ENCODE measurements at places on chromosomes 7 and 10.
A peak's percentile ranks its signal among the peaks of the same experiment; 100 is the strongest.

DNA sequence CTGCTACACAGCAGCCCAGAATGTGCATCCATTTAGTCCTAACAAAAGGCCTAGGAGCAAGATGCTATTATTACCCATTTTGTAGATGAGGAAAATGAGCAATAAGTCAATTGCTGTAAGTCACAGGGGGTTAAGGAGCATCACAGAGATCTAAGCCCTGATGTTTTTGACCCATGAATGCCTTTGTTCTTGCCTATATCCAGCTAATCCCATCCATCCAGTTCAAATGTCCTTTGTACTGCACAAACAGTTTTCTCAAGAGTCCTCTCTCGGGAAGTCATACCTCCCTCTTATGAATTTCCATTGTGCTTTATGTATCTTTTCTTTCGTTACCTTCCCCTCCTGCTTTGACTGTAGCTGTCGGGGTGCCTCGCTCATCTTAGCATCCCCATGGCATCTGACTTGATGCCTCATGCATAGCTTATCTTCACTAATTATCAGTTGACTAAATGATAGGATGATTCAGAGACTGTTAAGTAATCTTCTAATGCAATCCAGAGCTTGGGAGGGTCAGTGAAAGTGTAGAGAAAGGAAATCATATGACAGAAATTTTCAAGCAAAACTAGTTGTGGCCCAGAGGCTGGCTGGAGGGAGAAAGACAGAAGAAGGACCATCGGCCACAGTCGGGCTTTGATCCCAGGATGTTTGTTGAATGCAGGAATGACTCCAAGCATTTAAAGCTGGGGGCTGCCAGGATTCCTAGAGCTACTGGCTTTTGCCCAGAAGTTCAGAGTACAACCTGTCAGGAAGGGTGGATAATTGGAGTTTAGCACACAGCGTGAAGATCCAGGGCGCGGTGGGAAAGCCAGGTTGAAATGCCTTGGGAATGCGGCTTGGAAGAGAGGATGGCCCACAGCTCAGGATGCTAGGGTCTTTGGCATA, 23.5 kb downstream of the BLVRA start:
- no peak for DNase-seq

- DNase-seq, result no peak
Measured at GRCh38 chr7:77199013-77199966, at the start of gene FGL2. Gene FGL2, minus strand, starts transcription at chr7:77199819. Its CDS starts 26 bp downstream, at chr7:77199793.

GRCh38 chr7:90569368-90569767, 26.8 kb upstream of the CDK14 start:
- DNase-seq, result no peak

DNA sequence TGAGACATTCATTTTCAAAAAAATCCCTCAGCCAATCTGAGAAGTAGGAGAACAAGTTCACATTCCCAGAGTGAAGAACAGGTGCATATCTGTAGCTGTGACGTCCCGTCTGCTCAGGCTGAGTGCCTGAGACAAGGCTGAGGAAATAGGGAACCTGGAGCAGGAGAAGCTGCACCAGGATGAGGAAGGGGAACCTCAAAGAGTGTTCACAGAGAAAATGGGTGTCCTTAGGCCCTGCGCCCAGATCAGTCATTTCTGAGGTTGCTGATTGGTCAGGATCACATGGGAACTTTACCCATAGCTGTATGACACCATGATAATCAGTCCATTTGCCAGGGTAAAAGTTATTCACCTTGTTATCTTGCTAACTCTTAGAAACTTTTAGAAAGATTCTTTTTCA, 34.2 kb upstream of the TARP start:
- peak; percentile 28 for DNase-seq

DNA sequence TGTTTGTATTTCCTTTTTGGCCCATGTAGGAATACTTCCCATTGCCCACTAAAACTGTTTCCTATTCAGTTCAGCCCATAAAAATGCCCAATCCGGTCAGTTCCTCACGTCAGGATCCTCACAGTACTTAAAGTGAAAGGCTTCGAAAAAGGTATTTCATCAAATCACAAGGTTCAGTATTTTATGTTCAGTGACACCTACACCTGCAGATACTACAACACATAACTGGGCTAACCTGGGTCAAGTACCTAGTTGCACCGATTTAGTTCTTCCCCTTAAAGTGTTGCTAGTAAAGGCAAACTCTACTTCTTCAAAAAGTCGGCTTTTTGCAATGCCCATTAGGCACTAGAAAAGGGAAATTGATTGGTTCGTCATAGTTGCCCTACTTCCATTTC, 1.1 kb downstream of the SNX13 start:
- DNase-seq, result no peak

DNA sequence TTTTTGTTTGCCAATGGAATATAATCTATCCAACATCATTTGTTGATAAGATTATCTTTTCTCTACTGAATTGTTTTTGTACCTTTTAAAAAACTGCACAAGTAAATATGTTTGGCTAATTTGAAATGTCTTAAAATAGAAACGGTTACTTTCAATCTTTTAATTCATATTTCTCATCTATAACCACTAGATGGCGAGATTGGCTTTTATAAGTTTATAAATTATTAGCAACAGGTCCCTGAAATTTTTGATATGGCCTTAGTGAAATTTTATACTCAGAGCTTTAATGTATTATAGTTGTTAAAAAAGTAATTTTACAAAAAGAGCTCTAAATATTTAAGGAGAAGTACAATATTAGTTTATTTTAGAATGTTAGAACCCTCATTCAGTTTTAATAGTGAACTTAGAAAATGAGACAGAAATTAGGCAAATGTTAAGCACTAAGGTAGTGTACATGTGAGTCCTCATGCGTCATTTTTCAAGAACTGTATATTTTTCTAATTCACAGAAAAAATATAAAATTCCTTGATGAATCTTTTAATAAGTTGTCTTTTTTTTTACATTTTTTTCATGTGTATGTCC, 592.5 kb downstream of the ARL4A start:
- no peak for DNase-seq

- no peak for DNase-seq
Measured at GRCh38 chr7:154777489-154777888, 225.4 kb downstream of the PAXIP1 start.

DNA sequence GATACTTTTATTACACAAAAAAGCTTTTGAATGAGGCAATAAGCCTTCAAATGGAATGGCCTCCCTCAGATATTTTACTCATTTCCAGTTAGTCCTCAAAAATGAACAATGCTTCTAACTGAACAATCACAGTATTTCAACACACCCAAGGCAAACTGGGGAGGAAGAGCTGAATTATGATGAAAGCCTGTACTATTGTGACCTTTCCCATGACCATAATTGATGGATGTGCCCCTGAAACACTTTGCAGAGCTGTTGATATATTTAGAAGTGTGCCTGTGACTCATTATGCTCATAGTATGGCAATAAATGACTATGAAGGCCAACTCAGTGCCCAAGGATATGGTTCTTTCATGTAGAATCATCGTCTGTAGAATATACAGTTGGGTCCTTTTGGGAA, 248.1 kb downstream of the AHR start:
- no peak for DNase-seq

- no peak for DNase-seq
Measured at GRCh38 chr7:90239050-90239449, 5.9 kb upstream of the CFAP69 start.

- no peak for DNase-seq
Measured at GRCh38 chr10:18685555-18685954, 26.3 kb downstream of the ARL5B start.

GRCh38 chr10:68597407-68597806, 37.3 kb downstream of the TET1 start:
- DNase-seq, result no peak

DNA sequence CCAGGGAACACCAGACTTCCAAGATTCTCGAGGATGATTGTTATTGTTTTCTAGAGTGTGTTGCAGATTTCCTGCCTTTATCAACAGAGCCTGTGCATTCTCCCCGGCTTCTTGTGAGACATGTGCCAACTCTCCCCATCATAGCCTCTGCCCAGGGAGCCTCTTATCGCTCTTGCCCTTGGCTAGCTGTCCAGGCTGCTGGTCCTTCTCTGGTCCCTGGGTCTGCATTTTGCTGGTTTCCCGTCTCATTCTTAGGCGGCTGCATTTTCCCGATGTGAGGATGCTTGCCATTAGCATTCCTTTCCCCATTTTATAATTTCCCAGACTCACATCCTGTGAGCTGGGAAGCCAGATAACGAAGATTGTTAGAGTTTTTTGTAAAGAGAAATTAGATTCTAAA, 15.2 kb downstream of the SLC13A4 start:
- no peak for DNase-seq

DNA sequence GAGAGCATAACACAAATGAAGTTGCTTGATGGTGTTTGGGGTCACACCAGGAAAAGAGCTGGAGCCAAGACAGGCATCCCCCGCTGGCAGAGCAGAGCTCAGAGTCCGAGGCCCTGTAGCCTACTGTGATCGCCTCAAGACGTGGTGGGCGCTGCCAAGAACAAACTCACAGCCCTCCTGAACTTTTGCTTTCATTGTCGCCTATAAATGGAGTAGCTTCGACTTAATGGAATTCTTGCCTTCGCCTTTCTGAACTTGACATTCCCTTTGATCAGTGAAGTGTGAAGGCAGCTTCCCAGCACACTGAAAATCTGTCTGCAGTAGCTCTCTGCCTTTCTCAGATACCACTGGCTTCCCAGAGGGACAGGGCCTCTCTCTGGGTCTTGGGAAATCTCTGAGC, 21.3 kb downstream of the CPXM2 start:
- no peak for DNase-seq

GRCh38 chr7:74012842-74013249, 15.1 kb upstream of the ELN start:
- no peak for DNase-seq
